ENCODE measurements at places on chromosomes 2 and 18.

DNA sequence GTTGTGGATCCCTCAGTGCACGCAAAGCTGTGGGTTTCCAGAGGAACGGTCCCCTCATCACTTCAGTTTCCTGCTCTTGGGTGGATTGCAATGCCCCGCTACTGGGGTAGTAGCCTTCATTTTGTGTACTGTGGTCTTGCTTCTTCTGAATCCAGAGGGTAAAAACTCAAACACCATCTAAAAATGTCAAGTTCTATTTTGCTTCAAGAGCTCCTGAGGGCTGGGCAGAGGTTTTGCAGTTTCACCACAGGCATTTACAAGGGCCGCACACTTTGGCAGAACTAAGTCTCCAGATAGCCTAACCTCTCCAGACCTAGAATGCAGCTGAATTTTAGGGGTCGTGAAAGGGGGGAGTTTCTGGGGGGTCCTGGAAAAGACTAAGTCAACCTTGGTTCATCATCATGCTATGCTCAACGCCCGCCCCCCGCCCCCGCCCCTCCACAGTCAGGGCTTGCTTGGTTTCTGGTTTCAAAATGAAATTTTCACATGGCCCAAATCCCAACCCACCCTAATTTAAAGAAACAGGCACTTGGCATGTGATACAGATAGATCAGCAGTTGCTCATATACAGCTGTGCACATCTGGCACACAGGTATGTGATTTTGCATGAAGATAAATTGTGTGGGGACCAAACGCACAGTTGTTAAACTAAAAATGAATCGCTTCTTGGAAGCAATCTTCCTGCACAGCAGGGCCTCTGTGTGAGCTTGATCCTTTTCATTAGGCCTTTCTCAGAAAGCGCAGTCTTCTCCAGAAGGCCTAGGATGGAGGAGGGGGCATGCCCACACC is 329.6 kb downstream of the OSR1 start:
- DNase-seq: no peak

DNA sequence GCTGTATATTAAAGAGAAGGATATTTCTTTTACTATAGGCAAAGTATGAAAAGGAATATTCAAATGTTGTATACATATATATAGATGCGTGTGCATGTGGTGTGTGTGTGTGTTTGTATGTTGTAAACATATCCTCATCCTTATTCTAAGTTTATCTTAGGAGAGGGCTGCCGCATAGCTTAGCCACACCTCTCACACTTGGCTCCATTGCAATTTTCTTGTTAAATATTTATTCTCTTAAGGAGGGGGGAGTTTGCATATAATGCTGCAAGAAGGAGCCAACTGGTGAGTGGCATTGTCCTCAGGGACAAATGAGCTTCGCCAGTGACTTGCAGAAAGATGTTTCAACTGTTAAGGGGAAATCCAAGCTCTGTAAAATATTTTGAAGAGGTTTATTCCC is 360.1 kb upstream of the RND3 start:
- DNase-seq: no peak

DNA sequence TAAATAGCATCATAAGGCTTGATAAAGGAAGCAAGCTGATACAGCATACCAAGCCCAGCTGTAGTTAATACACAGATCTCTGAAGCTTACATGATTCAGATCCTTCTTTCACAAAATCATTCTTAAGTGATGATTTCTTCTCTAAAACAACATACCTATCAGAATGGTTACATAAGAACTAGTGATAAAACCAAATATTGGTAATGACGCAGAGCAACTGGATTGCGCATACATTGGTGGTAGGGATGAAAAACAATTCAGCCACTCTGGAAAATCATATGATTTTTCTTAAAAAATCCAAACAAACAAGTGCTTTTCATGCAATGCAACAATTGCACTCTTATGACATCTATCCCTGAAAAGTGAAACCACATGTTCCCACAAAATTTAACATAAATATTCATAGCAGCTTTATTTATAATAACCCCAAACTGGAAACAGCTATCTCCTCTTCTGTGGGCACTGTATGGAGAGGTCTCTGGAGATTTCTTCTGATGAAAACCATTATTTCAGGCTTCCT is 153.6 kb upstream of the DSEL start:
- DNase-seq: no peak

- DNase-seq: no peak
Measured at GRCh38 chr2:216416571-216417307, 4.5 kb downstream of the SMARCAL1 start.

DNA sequence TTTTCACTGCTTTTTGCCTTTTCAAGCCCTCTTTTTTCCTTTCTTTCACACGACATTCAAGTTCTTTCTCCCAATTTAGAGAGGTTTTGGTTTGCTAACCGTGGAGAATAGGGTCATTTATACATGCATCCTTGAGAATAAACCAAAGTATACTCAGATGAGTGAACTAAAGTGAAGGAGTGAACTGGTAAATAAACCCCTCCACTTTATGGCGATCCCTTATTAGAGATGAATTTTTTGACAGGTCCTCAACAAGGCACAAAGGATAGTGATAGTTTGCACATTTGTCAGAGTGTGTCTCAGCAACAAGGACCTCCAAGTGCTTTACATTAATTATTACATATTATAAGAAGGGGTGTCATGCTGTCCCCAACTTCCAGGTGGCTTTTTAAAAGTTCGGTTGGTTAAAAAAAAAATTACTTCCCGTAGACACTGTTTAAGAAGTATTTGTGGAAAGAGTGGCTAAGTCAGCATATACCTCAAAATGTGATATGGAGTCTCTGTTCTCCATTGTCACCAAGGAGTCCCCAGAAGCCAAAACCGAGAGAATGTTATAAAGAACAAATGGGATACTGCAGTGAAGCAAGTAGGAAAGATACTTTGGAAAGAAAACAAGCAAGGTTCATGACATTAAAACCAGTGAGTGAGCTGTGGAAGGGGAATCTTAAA is 1.7 kb upstream of the SLC40A1 start:
- DNase-seq: no peak

DNA sequence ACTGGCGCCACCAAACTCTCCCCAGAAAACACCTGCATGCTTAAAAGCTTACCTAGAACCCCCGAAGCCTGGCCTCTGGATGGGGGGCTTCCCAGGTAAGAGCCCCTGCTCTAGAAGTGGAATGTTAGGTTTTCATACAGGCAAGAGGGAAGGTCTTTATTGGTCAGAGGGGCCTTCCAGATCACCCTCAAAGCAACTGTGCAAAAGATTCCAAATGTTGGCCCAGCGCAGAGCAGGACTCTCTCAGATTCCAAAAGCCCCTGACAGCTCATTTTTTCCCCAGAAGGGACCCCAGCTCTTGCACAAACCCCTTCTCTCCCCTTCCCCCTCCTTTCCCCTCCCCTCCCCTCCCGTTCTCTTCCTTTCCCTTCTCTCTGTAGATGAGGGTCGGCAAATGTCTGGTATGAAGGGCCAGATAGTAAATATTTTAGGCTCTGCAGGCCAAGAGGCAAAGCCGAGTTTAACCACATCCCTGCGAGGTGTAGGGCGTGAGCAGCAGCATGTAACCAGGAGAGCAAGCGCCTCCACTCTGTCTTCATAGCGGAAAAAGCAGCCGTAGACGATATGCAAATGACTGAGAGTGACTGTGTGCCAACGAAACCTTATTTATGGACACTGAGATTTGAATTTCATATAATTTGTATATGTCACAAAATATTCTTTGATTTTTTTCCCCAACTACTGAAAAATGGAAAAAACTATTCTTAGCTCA is 116.9 kb downstream of the SMAD7 start:
- no peak for DNase-seq

DNA sequence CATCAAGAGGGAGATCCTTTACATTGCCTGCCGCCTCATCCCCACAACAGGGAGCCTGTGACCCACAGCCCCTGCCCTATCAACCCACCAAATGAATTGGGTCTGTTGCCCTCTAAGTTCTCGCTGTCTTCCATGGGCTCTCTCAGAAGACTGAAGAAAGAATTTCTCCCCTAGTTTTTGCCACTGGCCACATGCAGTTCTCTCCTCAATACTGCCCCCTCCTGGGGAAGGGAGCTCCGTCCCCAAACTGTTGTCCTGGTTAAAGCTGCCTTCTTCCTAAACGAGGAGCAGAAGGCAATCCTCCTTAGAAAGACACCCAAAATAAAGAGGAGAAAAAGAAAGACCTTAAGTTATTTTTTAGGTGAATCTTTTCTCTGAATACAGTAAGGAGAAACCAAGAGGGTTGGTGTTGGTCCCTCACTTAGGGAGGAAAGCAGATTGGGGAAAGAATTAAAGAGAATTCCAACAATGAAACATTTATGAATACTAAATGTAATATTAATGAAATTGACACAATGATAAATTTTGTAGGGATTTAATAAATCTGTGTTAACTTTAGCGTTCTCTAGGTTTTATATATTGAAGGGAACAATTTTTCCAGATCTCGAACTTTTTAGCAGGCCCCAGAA is 31.1 kb upstream of the SATB2 start:
- DNase-seq: no peak

DNA sequence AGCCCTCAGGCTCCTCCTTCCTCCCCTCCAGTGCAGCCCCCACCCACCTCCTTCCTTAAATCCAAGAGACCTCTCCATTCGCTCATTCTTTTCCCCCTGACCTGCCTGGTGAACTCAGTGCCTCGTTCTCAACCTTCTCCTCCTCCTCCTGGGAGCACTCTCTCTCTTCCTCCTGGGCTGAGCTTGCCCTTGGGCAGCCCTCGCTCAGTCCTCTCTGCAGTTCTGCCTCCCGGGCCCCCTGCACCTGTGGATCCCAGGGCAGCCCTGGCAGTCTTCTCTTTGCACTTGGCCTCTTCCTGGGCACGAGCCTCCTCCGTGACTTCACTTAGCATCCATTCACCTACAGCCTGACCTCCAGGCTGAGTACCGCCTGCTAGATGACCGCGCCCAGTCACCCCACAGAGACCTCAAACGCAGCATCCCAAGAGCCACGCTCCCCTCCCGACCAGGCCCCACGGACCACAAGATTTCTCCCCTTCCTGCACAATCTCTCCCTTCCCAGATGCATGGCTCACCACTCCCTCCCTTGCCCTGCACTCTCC is 58.9 kb upstream of the ID2 start:
- no peak for DNase-seq

DNA sequence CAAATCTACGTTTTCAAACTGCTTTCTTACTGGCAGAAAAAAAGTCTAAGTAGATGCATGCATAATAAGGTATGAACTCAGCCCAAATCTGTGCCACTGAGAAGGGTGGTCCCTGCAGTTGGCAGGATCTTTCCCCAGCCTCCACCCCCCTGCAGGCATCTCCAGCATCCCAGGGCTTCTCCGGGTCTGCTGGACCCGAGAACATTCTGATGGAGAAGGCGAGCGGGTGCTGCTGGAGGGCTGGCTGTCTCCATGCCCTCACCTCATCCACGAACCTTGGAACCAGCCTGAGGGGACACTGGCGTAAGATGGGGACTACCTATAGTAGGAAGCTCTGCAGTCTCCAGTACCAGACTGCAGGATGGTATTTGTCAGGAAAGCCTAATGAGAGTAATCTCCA is 198.9 kb downstream of the HDAC4 start:
- no peak for DNase-seq

Data from forelimb muscle (tissue), 1 donor.